ENCODE measurements at places on chromosomes 12 and 14.

DNA sequence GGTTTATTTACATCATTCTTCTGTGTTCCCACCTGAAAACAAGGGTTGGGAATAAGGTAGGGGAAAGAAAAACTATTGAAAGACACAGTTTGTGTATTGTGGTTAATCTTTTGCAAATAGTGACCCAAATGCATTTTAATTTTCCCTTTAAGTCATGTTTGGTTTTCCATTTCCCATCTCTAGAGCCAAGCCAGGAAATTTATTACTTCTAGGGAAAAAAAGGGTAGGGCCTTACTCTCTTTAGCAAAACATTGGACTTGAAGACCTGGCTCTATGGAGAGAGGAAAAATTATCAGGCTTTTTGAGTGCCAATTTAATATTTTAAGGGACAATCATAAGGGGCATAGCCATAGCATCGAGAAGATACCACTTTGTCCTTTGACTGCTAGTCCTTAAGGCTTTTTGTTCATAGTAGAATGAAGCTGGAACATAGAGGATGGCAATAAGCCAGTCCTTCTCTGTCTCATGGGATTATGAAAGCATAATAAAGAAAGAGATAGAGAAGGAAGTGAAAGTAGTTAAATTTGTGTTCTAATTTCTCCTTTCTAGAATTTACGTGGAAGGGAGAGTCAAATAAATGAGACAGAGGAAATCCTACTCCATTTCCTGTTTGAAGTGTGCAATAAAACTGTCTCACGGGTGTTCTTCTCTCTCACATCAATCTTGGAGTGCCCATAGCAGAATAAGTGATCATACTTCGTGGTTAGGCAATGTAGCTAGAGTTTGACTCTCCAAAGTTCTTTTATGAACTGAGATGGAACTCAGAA is 50.9 kb upstream of the PPFIA2 start:
- no peak for DNase-seq

GRCh38 chr12:123479442-123480180 is 21.7 kb downstream of the SNRNP35 start:
- DNase-seq = no peak

DNA sequence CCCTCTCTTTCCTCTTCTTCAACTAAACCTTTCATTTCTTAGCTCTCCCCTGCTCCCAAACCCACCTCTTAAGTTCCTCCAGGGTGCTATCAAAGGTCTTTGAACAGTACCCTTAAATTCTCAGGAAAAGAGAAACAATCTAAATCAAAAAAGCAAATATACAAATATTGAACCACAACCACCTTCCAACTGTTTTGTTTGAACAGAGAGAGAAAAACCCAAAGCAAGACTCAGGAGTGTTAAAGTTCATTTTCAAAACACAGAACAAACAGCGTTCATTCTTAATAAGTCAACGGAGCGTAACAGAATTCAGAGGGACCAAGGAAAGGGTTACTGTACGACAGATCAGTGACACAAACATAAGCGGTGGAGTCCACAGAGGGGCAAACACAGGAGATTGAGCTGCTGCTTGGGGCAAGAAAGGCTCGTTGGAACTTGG is 73.3 kb downstream of the NDUFA12 start:
- no peak for DNase-seq

DNA sequence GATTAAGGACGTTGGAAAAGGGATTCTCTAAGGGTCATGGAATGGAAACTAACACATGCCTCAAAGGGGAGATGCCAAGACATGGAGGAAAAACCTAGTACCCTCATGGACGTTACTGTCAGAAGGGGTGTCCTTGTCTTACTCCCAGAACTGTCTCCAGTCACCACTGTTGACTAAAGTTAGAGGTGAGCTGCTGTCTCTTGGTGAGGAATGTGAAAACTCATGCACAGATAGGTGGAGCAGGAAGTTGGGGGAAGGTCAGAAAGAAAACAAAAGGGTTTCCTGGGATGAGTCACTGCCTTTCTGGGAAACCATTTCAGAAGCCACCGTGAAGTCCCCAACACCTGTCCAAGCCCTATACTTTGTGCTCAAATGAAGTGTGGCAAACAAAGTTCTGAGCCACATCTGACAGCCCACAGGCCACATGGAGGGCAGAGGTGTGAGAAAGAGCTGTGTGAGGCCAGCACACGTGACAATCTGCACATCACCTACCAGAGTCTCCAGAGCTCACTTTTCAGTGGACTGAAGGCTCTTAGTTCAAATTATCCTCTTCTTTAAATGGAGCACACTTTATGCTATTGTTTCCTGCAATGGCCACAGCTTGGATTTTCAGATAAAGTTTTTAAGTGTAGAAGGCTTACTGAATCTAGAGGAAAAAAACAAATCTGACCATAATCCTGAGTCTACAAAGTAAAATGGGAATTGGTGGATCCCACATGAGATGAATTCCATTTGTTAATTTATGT is 92.9 kb upstream of the EGLN3 start:
- no peak for DNase-seq

- no peak for DNase-seq
Observed at GRCh38 chr12:121188227-121188626, 21.7 kb upstream of the P2RX4 start.

- DNase-seq = no peak
Observed at GRCh38 chr12:103085541-103085940, 128.1 kb downstream of the ASCL1 start.

- DNase-seq = no peak
Observed at GRCh38 chr14:90204516-90204915, 51.8 kb upstream of the PSMC1 start.

GRCh38 chr12:9349888-9350885 is 142.0 kb upstream of the PZP start:
- DNase-seq = no peak

- DNase-seq = no peak
Observed at GRCh38 chr14:89933002-89933401, 21.5 kb downstream of the EFCAB11 start.

DNA sequence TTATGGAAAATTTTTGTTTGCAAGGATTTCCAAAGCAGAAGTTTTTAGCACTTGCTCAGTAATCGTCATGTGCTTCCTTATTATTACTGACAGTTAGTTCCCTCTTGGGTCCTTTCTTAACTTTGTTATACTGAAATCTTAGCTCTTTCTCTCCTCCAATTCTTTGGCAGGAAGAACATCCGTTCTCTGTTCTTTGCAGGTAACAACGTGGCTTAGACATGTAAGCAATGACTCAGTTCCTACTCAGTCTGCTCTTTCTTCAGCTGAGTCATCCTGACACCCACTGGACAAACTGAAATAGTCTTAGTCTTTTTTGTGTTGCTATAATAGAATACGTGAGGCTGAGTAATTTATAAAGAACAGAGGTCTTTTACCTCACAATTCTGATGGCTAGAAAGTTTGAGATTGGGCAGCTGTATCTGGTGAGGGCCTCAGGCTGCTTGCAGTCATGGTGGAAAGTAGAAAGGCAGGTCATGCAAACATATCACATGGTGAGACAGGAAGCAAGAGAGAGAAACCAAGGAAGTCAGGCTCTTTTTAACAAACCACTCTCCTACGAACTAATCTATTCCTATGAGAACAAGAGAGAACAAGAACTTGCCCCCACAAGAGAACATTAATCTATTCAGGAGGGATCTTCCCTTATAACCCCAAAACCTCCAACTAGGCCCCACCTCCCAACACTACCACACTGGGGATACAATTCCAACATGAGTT is 49.2 kb downstream of the TESPA1 start:
- DNase-seq = peak; percentile 44

DNA sequence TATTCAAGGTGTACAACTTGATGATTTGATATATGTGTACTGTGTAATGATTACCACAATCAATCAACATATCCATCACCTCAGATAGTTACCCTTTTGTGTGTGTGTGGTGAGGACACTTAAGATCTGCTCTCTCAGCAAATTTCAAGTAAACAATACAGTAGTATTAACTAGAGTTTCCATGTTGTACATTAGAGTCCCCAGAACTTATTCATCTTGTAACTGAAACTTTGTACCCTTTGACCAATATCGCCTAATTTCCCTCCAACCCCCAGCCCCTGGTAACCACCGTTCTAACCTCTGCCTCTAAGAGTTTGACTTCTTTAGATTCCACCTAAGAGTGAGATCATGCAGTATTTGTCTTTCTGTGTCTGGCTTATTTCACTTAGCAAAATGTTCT is 12.1 kb downstream of the ADCK1 start:
- no peak for DNase-seq

Measured in AG04449 (cell line).